Activated CD8-positive, alpha-beta memory T cell treated with anti-CD3 and anti-CD28 coated beads for 4 hours (primary cell): ENCODE measurements at places on chromosomes 1 and 21.

GRCh38 chr1:59926381-59927123, at the start of gene CYP2J2:
Gene CYP2J2, minus strand, starts transcription at chr1:59926773. Its CDS starts 27 bp downstream, at chr1:59926746.
- peak; percentile 2 for DNase-seq

GRCh38 chr21:26125433-26126167, 45.0 kb downstream of the APP start:
- no peak for DNase-seq

- no peak for DNase-seq
These were observed 24.4 kb downstream of the OR10R2 start for GRCh38 chr1:158496374-158496773.

DNA sequence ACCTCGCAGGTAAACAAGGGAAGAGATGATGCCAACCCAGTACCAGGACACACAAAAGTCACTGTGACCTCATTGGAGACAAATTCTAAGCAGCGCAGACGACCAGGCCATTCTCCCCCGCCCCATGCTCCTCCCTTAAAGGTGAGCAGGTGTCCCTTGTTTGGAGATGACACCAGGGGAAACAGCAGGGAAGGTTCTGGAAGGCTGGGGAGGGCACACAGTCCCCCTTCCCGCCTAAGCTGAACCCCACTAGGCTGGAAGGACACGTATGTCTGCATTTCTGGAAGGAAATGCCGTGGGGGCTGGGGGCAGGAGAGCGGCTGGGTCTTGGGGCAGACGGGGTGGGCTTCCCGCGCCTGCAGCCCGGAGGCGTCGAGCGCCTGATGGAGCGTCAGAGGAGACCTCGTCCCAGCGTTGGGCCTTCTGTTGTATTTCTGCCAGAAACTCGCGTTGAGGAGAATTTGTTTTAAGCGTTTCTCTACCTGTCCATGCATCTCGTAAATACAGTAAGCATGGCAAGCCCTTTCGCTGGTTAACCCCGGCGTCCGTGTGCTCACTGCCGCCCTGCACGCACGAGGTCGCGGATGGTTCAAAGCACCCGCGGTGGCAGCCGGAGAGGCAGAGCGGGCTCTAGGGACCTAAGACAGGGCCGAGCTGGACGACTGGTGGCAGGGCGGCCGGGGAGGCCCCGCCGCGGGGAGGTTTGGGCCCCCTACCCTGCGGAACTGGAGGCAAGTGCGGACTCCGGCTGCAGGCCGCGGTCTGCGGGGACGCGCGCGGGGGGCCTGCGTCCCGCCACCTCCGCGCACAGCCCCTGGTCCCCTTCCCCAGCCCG, 1.2 kb upstream of the LHX4 start:
- no peak for DNase-seq

GRCh38 chr1:82059959-82060358, 259.2 kb downstream of the ADGRL2 start:
- DNase-seq: no peak

DNA sequence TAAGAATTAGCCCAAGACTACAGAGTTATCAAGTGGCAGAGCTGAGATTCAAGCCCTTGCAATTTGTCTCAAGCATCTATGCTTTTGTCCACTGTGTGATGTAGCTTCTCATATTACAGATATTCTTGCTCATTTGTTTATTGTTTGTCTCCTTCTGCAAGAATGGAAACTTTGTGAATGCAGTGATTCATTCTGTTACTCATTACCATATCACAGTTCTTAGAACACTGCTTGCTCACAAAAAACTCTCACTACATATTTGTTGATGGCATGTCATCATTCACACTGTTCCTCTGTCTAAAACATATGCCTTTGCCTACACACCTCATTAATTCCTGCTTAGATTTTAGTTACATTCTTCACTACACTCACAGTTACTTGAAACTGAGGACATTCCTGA, 1198.9 kb downstream of the PLA2G4A start:
- no peak for DNase-seq

- DNase-seq: no peak
These were observed 110.4 kb downstream of the KCND3 start for GRCh38 chr1:111879081-111879480.

- DNase-seq: no peak
These were observed 83.2 kb upstream of the USP24 start for GRCh38 chr1:55298167-55298894.

DNA sequence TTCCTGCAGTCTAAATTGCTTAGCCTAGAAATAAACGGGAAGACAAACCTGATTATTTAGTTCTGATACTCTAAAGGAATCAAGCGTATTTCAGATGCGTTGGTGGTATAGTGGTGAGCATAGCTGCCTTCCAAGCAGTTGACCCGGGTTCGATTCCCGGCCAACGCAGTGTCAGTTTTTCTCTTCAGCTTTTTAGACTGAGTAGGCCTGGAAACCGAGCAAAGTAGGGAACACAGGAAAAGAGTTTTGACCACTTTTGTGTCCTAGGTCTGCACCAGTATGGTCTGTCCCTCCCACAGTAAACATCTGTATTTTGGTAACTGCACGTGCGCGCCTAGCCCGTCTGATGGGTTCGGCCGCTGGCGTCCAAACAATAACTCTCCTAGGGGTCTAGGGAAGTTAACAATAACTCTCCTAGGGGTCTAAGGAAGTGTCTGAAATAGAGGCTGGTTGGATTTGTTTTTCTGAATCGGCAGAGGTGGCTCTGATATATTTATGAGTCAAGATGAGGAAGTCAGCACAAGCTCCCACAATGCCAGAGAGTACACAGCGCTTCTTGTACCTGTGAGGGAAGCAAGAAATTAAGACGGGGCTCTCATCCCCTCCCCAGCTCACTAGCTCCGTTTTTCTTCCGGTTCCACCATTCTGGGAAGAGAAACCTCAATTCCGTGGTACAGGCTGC, 15.6 kb upstream of the HJV start:
- peak; percentile 51 for DNase-seq

- no peak for DNase-seq
These were observed 106.6 kb downstream of the NR5A2 start for GRCh38 chr1:200134116-200134515.

- DNase-seq: peak; percentile 24
These were observed 7.8 kb downstream of the DIPK1A start for GRCh38 chr1:92953491-92953890.

DNA sequence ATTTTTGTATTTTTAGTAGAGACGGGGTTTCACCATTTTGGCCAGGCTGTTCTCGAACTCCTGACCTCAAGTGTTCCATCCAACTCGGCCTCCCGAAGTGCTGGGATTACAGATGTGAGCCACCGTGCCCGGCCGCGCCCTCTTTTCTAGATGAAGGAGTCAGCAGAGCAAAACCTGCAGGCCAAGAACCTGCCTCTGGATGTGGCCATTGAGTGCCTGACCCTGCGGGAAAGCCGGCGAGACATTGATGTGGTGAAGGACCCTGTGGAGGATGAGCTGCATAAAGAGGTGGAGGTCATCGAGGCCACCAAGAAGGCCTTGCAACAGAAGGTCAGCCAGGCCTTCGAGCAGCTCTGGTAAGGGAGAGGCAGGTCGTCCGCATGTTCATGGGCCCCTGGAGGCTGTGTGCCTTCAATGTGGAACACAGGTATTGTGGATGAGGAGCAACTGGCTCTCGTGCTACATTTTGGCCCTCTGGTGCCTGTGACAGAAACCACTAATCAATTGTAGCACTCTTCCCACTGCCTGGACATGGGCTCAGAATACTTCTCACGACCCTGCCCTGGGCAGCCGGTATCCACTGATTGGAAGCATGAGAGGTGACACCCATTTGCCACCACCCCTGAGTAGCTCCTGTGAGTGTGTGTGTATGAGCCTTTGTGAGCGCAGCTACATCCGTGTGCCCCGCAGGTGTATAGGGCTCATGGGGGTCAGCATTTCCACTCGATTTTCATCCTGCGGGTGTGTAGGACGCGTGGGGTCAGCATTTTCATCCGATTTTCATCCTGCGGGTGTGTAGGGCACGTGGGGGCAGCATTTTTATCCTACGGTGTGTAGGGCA, 2.0 kb downstream of the TEKT2 start:
- DNase-seq: no peak

DNA sequence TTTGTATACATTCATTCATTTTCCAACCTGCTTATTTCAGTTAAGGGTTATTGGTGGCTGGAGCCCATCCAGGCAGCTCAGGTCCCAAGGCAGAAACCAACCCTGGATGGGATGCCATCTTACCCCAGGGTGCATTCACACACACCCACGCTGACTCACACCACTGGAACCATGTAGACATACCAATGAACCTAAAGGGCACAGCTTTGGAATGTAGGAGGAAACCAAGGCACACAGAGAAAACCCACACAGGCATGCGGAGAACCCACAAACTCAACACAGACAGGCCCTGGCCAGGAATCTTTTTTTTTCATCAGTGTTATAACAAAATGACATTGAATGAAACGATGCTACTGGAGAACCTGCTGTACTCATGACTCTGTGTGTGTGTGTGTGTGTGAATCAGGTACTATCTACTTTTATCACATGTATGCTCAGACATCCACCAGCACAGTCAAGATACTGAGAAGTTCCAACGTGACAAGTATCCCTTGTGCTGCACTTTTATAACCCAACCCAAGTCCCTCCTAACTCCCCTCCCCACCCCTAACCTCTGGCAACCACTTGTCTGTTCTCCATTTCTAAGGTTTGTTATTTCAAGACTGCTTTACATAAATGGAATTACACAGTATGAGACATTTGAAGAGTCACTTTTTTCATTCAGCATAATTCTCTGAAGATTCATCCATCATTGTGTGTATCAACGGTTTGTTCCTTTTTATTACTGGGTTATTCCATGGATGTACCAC, 286.8 kb upstream of the PLD5 start:
- no peak for DNase-seq

- no peak for DNase-seq
These were observed 16.2 kb downstream of the DNAJC11 start for GRCh38 chr1:6685381-6685780.

DNA sequence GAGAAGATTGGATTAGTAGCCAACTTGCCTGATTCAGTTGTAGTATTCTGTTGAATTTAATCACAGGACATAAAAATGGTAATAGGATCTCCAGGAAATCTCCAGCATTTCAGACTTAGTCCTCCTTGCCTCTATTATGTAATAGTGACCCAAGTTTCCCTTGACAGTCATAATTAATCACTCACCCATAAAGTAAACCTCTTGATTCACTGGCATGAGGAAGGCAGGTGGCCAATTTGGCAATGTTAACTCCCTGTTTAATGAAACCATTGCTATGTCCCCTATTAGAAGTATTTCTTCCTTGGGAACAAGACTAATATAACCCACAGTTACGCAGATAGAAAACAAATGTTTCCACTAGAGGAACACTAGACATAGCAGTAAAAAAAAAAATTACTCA, 604.8 kb upstream of the CXADR start:
- no peak for DNase-seq

DNA sequence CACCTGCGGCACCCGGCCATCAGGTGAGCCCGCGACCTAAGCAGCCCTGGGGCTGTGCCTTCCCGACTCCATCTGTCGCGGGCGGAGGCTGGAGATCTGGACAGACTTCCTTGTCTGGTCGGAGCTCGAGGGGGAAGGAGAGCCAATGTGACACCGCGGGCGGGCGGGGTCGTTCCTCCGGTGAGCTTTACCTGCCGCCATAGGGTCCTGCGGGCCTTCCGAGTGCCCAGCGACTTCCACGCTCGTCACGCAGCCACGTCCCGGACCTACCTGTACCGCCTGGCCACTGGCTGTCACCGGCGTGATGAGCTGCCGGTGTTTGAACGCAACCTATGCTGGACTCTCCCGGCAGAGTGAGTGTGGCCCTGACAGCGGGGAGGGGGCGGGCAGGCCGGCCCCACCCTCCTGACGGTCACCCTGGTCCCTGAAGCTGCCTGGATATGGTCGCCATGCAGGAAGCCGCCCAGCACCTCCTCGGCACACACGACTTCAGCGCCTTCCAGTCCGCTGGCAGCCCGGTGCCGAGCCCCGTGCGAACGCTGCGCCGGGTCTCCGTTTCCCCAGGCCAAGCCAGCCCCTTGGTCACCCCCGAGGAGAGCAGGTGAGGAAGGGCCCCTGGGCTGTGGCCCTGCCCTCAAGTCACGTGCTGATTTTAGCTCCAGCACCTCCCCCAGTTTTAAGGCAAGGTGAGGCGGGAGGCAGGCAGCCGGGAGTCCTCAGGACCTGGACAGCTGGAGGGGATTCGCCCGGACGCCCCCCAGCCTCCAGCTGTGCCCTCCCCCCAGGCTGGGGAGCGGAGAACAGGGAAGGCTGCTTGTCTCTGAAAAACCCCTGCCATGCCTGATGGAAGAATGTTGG, 1.1 kb downstream of the PUSL1 start:
- DNase-seq: no peak

DNA sequence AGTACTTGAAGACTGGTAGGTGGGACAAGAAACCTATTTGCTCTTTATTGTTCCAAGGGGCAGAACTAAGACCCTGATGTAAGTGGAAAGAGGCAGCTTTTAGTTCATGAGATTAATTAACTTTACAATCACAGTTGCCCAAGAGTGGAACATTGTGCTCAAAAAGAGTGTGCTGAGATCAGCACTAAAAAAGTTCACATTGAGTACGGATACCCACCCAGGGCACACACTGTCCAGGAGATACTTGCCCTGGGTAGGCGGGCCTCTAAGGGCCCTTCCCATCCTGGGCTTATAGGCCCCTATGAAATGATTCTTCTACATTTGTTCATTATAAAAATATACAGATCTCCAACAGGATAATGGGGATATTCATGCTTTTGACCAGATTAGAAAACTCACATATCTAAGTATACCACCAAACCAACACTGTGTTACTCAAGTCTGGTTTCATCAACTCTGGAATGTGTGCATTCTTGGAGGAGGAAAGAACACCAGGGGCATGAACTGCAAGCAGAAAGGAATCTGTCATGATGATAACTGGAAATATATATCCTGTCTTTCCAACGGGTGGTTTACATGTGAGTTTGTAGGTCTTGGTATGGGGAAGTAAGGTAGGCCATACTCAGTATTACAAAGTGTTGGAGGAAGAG, 626.2 kb downstream of the SMYD3 start:
- DNase-seq: no peak
